ENCODE measurements at places on chromosomes 3 and 15.

DNA sequence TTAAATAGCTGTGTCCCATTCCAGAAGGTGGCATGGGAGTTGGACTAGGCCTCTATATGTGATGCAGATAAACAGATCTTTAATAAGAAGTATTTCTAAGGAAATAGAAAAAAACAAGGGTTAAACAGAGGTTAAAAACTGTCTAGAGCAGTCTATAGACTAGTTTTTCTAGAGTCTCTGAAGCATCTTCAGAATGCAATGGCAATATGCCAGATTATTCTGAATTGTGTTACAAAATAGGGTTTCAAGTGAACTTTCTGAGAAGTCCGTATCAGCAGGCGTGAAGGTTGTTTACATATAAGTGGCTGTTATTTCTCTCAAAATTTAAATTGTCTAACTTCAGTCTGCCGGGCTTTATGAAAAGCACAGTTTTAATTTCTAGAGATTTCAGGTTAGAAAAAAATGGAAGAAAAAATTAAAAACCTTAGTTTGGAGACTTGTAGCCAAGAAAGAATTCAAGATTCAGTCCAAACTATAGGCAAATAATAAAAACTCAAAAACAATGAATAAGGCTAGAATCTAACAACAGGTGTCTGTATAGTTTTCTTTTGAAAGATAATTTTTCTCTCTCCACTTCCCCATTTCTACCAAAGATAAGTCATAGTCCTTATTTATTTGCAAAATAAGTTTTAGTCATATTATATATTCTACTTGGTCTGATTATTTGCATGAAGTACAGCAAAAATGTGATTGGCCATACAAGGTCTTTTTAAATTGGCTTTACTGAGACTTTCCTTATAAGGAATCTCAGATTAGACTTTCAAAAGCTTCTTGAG, 55.2 kb downstream of the OSTN start:
- no peak for DNase-seq

- no peak for DNase-seq
Measured at GRCh38 chr3:71579935-71580406, 3.6 kb downstream of the FOXP1 start.

DNA sequence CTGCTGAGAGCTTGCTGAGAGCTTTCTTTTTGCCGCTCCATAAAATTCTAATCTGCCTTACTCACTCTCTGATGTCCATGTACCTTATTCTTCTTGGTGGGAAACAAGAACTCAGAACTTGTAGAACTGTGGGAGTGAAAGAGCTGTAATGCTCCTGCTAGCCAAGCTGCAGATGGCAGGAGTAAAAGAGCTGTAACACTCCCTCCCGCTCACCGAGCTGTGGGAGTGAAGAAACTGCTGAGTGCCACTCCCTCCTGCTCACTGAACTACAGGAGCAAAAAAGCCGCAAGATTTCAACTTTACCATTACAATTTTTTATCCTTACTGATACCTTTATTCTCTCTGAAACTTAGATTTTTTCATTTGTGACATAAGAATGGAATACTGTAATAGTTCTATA, 199.1 kb downstream of the SI start:
- no peak for DNase-seq

GRCh38 chr3:179100652-179101051, 29.0 kb upstream of the ZMAT3 start:
- DNase-seq: no peak

GRCh38 chr3:43957553-43957952, 266.8 kb downstream of the ABHD5 start:
- no peak for DNase-seq

DNA sequence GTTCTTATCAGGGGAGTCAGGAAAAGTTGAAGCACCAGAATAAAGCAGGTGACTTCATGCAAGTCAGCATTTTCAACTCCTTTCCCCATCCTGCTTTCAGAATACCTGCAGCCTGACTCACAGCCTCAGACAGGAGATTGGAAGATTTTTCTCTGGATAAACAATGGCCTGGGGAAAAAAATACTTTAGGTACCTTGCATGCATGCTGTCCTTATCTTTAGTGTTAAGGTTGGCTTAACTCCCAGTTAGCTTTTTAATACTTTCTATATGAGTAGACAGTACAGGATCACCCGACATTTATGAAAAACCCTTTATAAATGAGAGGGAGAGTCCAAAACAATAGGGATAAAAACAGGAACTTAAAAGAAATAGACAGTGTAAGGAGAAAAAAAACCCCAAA, 53.6 kb downstream of the PAK2 start:
- DNase-seq: no peak

DNA sequence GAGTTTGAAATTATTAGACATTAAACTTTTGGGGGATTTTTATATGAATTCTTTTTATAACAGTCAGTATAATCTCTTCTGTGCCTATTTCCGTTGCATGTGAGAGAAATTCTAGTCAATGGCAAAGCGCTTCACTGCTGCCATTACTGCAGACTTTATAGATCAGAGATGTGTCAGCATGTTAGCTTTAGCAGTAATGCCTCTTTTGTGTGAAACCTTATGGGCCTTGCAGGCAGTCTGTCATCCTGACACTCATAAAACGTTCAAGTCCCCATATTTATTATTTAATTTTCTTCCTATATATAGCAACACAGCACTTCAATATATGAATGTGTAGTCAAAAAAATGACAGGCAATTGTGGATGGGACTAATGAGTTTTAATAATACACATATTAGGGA, 191.0 kb downstream of the NLGN1 start:
- DNase-seq: peak; percentile 5

DNA sequence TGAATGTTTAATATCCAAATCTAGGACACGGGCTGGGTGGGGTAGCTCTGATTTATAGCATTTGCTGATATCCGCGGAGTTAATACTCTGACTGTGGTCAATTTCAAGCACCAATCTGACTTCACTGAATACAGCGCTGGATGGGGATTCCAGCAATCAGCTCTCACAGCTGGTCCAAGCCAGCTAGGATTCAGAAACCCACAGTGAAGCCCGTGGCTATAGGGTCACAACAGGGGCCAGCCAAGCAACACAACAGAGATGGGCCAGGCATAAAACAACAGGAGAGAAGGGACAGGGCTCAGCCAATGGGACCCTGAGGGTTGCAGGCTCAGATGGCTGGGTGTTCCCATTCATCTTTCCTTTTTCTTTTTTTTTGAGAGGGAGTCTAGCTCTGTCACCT, 5.4 kb upstream of the LMAN1L start:
- no peak for DNase-seq

- no peak for DNase-seq
Measured at GRCh38 chr3:67077656-67078055, 79.5 kb downstream of the KBTBD8 start.

DNA sequence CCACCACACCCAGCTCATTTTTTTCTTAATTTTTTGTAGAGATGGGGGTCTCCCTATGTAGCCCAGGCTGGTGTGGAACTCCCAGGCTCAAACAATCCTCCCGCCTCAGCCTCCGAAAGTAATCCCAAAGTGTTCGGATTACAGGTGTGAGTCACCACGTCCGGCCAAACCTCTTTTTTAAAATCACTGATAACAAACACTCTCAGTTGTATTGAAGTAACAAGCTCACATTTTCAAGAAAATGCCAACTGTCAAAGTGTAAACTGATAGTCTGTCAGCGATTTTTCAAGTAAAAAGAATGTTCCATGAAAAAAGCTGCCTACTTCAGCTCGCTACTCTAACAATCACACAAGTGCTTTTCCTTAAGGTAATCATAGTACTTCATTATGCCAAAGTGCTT, 33.4 kb downstream of the UBXN7 start:
- no peak for DNase-seq

- DNase-seq: no peak
Measured at GRCh38 chr3:68977486-68978167, 35.9 kb downstream of the EOGT start.

DNA sequence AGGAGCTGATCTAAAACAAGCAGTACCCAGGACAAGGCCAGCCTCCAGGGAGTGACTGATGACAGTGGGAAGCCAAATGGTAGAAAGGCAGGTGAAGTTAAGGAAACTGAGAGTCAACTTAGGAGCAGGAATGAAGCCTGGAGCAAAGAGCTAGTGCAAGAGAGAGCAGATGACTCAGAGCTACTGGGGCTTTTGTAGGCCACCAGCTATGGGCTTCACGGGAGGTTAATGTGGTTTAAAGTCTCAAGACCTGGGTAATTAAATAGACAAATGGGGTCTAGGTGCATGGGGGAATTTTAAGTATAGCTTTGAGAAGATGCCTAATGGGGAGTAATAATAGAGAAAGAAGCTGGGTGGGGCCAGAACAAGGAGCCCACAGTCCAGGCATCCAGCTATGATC, 3.1 kb downstream of the CD86 start:
- no peak for DNase-seq

- DNase-seq: no peak
Measured at GRCh38 chr15:67400890-67401289, 120.0 kb upstream of the C15orf61 start.

GRCh38 chr3:19559724-19560442, 374.1 kb downstream of the EFHB start:
- DNase-seq: no peak

- DNase-seq: no peak
Measured at GRCh38 chr3:16460273-16460672, 53.2 kb downstream of the RFTN1 start.

DNA sequence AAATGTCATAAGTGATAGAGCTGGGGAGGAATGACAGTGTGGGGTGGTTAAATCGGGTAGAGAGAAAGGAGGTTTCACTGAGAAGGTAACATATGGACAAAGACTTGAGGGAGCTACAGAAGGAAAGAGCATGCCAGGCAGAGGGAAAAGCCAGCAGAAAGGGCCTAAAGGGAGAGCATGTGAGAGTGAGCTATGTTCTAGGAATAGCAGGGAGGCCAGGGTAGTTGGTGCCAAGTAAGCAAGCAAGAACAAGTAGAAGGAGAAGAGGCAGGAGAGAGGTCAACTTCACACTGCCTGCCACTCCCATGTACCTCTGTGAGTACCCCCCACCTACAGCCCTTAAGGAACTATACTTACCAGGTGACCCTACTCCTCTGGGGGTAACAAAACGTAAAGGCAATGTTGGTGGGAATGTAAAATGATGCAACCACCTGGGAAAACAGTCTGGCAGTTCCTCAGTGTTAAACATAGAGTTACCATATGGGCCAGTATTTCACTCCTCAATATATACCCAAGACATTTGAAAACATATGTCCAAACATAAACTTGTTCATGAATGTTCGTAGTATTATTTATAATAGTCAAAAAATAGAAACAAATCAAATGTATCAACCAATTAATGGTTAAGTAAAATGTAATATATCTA, 67.6 kb downstream of the SFMBT1 start:
- DNase-seq: no peak

- DNase-seq: no peak
Measured at GRCh38 chr3:21790466-21790865, 39.5 kb upstream of the ZNF385D start.

GRCh38 chr3:73413619-73414018, 211.1 kb downstream of the PDZRN3 start:
- DNase-seq: no peak

- no peak for DNase-seq
Measured at GRCh38 chr3:58260261-58260731, 22.7 kb downstream of the ABHD6 start.

DNA sequence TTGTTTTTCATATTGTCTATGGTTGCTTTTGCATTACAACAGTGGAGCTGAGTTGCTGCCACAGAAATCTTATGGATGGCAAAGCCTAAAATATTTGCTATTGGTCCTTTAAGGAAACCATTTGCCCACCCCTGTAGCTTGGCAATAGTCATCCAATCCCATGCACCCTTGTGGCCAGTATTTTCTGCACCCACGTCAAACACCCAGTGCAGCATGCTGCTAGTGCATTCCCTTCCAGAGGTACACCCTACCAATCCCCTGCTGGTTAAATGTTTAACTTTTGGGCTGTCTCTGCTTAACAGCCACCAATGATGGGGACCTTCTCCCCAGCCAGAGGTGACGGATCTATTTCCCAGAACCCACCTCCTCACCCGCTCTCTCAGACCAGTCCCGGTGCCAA, 23.8 kb upstream of the SLC6A11 start:
- no peak for DNase-seq

DNA sequence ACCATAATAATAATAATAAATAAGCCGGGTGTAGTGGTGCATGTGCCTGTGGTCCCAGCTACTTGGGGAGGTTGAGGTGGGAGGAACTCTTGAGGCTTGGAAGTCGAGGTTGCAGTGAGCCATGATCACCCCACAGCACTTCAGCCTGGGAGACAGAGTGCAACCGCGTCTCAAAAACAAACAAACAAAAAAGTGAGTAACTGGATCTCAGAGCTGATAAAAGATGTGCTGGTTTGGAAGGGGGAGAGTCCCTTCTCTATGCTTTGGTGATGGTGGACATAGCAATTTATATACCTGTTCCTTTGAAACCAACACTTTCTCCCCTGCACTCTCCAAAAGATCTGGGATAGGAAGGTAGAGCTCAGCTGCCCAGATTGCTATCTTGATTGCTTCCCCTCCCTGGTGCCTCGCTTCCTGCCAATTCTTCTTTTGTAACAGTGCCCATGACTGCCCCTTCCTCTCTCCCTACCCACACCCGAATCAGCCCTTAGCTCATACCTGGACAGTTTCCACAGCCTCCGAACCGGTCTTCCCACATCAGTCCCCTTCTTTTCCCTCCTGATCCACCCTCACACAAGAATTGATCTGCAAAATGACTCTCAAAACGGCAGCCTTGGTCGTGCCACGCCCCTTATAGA, 55.1 kb upstream of the UBE2E1 start:
- DNase-seq: no peak

- no peak for DNase-seq
Measured at GRCh38 chr3:38620236-38620635, 29.3 kb downstream of the SCN5A start.

GRCh38 chr3:53885239-53885638, 3.3 kb upstream of the ACTR8 start:
- DNase-seq: no peak

DNA sequence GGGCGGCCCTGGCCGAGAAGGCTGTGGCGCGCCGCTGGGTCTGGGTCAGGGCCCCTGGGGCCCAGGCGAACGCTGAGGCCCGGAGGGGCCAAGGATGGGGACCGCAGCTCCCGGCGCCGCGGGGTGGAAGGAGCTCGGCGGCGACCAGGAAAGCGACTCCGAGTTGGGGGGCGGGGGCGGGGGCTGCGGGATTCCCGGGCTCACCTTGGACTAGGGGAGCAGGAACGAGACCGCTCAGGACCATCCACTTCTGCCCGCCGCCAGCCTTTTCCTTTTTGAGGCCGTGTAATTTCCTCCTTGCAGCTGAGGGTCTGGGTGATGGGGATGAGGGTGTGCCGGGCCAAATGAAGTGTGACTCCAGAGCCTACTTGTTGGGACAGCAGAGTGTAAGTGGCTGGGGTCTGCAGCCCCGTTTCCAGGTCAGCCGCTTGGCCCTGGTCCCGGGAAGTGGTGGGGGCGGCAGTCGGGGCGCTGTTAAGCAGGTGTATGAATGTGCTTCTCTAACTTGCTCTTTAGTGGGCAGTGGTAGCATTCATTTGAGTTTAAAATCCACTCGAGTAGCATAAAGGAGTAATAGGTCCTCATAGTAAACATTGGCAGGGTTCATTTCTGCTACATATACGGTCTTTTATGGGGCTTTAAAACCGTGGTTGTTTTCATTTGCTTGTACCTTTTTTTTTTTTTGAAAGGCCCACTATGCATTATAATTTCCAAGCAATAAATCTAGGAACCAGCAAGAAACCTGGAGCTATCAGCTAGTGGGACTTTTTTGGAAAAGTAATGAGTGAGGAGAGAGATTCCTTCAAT, 717 bp downstream of the PXK start:
- peak; percentile 11 for DNase-seq
